Muscle of back (tissue), 13 donors: ENCODE measurements at places on chromosomes 1 and 21.

DNA sequence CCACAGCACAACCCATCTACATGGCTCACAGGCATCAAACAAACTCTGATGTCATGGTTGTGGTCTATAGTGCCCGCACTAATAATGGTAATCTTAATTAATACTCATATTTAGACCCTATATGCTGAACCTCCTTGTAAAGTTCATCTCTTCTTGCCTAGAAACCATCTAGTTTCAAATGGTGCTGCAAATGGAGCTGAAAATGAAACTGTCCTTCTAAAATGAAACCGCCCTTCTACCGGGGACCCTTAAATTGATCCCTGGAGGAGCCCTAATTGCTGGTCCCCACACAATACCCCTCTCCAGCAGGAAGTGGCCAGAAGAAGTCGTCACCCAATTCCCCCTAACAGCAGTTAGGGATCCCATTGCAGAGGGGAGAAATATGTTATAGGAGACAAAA, 612.6 kb downstream of the MRPL39 start:
- no peak for DNase-seq

DNA sequence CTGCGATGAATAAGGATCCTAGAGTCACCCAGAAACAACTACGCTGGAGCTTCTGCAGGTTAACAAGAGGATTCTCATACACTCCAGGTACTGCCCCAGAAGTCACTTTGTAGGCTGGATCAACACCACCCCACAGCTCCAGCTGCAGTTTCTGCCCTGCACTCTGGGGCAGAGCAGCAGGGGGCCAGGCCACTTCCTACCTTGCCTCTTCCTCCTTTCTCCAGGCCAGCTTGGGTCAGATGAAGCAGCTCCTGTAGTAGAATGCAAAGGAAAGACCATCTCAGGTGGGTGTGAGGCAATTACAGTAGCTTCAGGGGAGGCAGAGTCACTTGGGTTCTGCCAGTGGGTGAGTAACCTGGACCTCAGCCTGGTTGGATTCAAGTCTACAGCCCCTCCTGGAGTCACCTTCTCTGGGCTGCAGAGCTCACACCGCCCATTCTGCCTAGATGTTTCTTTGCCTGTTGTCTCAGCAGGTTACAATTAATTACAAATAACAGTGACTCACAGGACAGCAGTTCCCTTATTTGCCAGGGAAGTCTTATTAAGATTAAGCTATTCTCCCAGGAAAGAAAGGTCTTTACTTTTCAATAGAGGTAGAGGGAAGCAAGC, 24.4 kb upstream of the BCAR3 start:
- no peak for DNase-seq

- DNase-seq, result no peak
These were observed 19.3 kb downstream of the GJA5 start for GRCh38 chr1:147741065-147741464.

- DNase-seq, result no peak
These were observed 60.3 kb upstream of the ZNF648 start for GRCh38 chr1:182121787-182122186.

- no peak for DNase-seq
These were observed 68.3 kb upstream of the NFIA start for GRCh38 chr1:61013946-61014667.

DNA sequence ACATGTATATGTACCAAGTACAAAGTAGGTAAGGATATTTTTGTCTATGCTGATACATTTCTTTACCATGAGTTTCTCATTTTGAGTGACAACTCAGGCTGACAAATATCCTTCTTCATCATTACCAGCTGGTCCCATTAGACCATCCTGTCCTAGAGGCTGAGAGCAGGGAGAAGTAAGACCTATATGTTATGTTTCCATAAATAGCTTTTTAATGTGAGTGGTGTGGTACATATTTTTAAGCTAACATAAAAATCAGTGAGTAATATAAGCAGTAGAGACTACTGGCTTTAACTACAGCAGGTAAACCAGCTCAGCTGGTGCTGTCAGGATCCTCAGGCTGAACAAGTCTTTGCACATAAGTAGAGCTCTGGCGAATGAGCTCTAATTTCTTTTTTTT, 62.4 kb downstream of the CLEC20A start:
- DNase-seq, result no peak

DNA sequence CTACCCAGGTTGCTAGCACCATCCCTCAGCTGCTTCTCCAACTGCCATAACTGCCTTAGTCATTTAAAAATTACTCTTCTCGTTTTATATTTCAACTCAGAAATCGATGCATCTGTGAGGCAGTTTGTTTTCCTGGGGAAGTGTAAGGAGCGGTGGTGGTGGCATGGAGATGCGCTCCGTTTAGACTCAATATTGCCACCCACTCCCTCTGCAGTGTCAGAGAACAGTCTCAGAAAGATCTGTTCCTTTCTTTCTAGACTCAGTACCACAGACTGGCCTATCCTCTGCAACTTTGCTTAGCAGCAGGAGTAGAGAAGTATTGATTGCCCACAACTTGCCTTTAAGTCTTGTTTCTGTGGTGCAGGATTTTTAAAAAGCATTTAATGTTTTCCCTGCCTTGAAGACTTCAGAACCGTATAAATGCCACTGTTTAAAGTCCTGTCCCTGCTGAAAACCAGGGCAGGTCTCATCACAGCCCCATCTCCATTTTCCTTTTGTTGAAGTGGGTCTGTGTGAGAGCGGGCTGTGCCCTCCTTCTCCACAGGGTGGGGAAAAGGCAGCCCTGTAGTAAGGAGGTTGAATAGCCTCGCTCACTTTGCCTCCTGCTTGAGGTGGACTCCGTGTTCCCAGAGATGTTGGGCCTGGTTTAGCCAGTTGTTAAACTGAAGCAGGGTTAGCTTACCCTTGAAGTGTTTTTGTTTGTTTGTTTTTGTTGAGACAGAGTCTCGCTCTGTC, 105.2 kb downstream of the NFIA start:
- no peak for DNase-seq

DNA sequence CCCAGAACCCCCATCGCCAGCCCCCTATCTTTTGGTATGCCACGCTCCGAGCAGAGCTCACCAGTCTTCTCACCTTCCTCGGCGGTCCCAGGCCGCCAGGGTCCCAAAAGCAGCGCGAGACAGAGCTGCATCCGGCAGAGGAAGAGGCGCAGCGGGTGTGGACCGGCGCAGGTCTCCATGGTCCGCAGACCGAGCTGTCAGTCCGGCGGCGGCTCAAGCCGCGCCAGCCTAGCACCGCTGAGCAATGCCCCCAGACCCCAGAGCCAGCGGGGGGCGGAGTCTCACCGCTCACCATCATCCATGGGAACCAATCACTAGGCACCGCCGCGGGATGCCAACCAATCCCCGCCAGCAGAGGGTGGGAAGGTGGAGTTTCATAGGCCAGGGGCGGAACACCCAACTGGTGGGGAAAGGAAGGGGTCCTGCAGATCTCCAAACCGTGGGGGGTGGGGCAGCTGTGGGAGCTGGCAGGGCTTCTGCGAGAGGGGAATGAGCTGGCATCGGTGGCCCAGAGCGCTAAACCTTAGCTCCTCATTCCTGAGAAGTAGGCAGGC, at the start of gene EPHA10:
TSS of gene EPHA10 (minus strand) at position 233 of the 554 bp plus-strand sequence. CDS start at position 179, 54 bp downstream.
- DNase-seq, result no peak

- DNase-seq, result no peak
These were observed 247.5 kb downstream of the USH2A start for GRCh38 chr1:216175714-216176113.

- no peak for DNase-seq
These were observed 34.2 kb downstream of the TRIM11 start for GRCh38 chr1:228372183-228373003.

DNA sequence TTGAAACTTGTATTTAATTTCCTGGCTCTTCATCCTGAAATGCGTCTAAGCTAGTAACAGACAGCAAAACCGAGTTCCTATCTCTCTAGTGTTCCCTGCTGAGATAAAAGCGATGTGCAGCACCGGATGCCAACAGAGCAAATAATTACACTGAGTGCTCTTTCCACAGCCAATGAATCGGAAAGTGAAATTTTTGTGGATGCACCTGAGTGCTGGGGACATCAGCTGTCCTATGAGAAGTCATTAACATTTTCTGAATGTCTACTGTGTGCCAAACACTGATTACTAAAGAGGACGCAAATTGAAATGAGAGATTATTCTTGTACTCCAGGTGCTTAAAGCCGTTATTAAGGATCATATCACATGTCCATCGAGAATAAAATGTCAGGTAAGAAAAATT, 278.0 kb downstream of the RGS7 start:
- DNase-seq, result no peak

DNA sequence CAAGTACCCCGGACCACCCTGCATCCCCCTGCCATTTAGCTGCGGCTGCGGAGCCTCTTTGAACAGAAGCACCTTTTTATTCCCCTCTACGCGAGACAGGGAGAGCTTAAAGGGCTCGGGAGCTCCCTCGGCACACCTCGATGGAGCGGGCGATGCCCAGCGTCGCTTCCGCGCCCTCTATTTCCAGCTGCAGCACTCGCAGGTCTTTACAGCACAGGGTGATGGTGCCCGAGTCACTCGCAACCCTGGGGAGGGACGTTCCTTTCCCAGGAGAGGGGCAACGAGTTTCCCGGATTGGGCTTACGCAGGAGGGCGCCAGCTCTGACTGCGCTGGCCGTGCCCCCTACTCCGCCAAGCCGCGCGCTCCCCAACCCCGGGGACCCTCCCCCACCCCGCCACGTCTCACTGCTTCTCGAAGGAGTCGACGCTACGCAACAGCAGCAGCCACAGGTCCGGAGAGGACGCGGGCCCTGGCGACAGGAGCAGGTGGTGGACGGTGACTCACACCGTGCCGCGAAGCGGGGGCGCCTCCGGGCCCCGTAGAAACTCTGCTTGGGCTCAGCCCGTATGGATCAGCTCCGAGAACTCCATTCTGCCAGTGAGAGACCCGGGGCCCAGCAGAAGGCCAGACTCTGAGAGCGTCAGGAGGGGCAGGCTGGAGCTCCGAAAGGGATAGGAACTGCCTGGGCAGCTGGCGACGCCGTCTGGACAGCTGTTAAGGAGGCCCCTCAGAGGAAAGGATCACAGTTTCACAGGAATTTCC, 5.8 kb upstream of the FAM167B start:
- peak; percentile 74 for DNase-seq

DNA sequence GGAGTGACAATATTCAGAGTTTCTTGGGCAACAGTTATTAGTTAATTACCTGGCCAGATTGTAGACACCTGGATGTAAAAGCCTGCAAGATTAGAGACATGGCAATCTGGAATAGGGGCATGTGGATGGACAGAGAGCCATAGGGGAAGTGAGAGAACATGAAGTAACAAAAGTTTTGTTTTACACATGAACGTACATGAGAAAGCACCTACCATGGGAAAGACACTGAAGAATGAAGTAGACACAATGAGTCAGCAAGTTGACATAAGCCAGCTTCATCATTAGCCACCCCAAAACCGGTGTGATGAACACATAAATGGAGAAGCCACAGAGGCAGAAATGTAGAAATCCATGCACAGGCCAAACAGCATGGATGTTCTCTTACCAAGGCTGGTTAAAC, 462.1 kb upstream of the C1orf87 start:
- DNase-seq, result no peak

DNA sequence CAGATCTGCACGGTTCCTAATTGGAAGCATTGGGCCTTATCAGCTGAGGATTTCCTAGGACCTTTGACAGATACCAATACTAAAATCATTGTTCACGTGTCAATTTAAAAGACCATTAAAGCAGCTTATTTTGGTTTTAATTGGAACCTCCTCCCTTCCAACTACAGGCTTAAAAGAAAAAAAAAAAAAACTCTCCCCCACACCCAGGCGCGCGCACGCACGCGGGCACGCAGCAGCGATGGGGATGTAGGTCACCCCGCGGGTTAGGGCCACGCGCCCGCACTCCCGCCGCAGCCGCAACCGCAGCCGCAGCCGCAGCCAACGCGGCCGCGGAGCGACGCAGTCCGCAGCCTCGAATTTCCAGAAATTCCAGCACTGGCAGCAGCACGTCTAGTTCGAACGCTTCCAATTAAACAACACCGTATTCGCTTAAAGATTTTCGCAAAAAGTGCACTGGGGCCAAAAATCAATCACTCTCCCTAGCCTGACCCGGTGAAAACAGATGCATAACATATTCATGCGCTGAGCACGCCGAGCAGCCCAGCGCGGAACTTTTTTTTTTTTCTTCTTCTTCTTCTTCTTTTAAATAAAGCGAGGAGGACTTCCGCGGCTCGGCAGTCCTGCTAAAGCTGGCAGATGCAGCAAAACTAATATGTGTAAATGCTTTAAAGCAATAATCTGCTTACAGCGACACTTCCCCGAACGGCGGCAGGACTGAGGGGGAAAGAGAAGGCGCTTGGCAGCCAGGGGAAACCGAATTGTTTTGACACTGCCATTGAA, 13.3 kb upstream of the BARHL2 start:
- DNase-seq, result no peak

- no peak for DNase-seq
These were observed 140.1 kb upstream of the NRIP1 start for GRCh38 chr21:15204970-15205286.

DNA sequence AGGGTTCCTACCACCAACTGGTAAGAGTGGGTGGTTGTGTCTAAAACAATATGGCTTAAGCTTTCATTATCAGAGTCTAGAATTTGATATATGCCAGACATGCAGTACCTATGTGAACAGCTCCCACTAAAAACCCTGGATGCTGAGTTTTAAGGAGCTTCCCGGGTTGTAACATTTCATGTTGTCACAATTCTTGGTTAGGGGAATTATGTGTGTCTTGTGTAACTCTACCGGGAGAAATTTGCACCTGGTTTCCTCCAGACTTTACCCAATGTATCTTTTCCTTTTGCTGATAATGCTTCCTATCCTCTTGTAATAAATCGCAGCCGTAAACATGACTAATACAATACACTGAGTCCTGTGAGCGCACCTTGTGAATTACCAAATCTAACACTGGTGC, 48.3 kb downstream of the ARID4B start:
- DNase-seq, result no peak

GRCh38 chr21:36732761-36733160, 33.8 kb downstream of the SIM2 start:
- DNase-seq, result no peak

DNA sequence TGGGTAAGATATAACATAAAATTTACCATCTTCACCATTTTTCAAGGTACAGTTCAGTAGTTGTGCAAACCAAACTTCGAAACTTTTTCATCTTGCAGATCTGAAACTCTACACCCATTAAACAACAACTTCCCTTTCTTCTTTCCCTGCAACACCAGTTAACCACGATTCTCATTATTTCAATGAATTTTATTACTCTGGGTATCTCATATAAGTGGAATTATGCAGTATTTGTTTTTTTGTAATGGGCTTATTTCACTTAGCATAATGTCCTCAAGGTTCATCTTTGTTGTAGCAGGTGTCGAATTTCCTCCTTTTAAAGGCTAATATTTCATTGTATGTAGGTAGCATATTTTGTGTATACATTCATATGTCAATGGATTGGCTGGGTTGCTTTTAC, 146.1 kb downstream of the SPATA46 start:
- DNase-seq, result no peak

- no peak for DNase-seq
These were observed 30.2 kb downstream of the RUNX3 start for GRCh38 chr1:24899581-24900485.
